Left colon (tissue), 2 donors: ENCODE measurements at places on chromosomes 7 and 10.

DNA sequence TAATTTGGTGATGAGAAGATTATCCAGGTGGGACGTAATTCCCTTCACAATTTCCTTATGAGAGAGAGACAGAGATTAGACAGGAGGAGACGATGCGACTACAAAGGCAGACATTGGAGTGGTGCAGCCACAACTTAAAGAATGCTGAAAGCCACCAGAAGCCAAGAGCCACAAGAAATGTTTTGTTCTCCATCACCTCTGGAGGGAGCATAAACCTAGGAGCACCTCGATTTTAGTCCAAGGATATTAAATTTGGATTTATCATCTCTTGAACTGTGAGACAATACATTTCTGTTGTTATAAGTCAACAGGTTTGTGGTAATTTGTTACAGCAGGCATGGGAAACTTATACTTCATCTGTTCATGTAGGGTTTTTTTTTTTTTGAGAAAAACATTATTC lies 418.9 kb downstream of the DGKB start:
- no peak for DNase-seq

DNA sequence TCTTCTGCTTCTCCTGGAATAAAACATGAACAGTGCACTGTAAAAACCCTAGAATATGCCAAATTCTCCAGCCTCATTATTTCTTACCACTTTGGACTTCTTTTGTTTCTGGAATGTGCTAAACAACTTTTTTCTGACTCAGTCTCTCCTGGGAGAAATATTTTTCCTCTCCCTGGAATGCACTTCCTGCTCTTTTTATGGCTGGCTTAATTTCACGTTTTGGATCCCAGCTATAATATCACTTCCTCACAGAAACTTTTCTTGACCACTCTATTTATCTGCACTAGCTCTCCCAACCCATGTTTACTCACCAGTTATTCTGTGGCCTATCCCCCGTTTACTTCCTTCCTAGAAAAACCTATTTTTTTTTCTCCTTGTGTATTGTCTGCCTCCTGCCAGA lies 26.7 kb downstream of the ABCB5 start:
- no peak for DNase-seq

DNA sequence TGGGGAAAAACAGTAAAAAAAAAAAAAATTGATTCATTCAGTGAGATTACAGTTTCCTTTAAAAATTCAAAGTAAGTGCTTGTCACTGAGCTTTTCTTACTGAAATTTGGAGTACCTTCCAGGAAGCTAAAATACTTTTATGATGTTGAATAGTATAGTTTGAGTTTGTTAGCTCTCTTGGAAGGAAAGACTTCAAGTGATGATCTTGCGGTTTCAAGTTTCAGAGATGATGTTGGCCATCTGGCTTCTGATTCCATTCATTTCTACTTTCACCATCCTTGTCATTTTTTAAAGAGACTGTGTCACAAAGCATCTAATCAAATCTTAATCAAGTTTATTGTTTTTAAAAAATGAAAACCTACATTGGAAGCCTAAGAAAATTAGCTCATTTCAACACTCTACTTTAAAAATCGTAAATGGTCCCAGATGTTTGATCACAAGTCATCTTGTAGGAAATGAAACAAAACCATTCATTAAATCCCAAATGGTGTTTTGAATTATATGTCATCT lies 4.9 kb upstream of the HERPUD2 start:
- no peak for DNase-seq

DNA sequence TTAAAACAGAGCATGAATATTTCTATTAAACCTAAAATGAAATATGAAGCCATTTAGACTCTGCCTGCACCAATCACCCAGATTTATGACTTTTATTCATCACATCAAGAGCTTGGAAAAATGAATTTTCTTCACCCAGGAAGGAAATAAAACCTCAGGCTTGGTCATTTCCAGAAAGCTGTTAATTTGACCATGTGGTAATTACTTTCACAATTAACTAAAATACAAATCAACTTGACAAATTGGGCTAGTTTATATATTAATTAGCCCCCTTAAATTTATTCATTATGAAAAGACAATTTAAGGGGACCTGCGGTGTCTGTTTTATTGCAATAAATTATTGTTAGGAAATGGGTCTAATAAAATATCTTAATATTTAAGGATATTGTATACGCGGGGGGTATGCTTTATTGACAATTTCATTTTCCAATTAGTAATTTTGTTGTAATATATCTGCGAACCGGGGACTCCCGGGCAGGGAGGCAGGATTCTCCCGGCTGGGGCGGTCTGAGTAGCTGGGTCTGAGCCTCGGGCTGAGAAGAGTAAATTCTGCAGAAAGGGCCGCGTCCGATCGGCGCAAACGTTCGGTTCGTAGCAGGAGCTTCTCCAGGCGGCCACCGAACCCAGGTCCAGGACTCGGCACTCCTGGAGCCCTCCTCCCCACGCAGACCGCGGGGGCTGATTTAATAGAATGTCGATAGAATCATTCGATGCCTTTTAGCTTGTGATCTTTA lies 9.4 kb upstream of the MNX1 start:
- no peak for DNase-seq

GRCh38 chr10:93852476-93853095 lies 41.2 kb upstream of the SLC35G1 start:
- DNase-seq: no peak

DNA sequence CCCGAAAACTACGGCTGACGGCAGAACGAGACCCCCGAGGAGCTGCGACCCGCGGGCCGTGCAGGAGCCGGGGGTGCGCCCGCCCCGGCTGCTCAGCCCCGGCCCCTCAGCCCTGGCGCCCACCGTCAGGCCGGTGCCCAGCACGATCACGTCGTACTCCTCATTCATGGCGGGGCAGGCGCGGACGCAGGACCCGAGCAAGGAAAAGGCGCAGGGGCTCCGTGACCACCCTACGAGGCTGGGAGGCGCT lies 218 bp downstream of the GDI2 start:
- DNase-seq: no peak

DNA sequence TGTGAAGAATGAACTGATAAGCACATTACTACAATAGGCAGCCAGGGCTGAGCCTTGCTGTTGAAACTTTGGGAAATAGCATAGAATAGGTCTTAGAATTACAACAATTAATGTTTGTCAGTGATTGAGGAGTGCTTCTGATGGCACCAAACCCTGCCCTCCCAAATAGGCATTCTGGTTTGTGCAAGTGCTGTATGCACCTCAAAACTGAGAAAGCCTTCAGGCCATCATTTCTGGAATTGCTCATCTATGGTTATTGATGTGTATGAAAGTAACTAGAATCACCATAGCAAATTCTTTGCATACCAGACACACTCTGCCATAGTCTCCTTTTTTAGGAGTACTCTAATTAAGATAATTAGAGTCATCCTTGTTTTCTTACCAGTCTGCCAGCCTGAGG lies 585.0 kb upstream of the MBL2 start:
- no peak for DNase-seq

DNA sequence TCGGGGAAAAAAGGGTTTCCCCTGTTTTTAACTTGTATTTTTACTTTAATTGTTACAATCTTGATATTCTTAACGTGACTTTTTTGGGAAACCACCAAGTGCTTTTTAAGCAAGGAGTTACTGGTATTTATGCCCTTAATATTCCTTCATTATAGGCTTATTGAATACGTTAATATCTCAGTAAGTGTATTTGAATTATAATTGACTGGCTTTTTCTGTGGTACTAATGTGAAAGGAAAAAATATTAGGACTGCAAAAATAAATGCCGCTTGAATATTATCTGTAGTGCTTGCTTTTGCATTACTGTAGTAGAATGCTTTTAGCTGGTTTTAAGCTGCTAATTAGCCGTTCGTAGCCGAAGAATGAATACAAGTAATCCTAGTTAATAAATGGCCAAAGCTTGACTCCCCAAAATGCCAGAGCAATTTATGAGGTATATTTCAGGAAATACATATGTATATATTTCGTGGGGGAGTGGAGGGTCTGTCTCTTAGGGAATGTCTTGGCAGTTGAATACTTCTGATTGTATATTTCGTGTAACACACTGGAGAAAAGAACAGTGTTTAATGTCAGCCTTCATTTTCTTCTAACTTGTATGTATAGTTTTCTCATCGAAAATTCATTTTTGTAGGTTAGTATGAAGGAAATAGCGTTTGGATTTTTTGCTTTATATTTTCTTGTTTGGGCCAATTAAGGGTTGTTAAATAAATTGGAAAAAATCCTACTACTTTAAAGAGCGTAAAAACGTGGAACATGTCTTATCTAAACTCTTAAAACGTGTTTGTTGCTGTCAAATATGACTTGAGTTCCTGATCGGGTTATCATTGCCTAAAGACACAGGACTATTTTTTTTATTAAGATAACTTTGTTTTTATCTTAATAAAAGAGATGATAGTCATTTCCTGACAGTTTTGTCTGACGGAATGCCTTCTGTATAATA lies 1.5 kb downstream of the PDCD4 start:
- DNase-seq: no peak
